OCI-M1 (cell line): ENCODE measurements at places on chromosomes 16 and 17.
A peak's percentile ranks its signal among the peaks of the same experiment; 100 is the strongest.

DNA sequence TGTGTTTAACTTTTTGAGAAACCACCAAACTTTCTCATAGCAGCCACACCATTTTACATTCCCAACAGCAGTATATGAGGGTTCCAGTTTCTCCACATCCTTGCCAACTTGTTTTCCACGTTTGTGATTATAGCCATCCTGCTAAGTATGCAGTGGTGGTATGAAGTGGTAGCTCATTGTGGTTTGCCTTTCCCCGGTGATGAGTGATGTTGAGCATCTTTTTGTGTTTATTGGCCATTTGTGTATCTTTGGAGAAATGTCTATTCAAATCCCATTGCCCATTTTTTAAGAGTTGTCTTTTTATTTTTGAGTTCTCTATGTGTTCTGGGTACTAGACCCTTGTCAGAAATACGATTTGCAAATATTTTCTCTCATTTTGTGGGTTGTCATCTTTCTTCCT is 17.4 kb downstream of the SF3B3 start:
- no peak for DNase-seq

DNA sequence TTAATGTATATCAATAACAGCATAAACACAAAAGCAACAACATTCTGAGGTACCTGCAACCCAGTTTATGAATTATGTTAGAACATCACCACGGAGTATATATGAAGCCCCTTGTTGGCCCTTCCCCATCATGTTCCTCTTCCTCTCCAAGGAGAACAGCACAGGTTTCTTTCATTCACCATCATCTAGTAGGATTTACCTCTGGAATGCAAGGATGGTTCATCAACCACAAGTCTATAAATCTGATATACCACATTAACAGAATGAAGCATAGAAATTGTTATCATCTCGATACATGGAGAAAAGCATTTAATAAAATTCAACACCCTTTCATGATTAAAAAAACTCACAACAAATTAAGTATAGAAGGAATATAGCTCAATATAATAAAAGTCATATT is 6.2 kb upstream of the PRSS54 start:
- DNase-seq, result no peak

DNA sequence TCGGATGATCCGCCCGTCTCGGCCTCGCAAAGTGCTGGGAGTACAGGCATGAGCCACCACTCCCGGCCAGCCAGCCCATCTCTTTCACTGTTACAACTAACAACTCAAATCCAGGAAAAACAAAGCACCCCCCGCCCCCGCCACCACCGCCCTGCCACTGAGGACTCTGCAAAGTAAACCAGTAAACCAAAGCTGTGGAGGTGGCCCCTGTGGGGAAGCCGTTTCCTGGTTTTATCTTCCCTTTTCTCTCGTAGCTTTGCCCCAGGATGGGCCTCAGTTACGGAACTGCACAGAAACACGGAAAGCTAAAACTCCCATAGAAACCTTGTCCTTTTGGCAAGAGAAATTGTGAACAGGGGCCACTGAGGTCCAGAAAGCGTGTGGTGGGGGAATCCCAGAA is 17.5 kb downstream of the CHMP6 start:
- DNase-seq, result no peak

GRCh38 chr16:64151990-64152767 is 969.7 kb downstream of the CDH11 start:
- DNase-seq, result no peak

DNA sequence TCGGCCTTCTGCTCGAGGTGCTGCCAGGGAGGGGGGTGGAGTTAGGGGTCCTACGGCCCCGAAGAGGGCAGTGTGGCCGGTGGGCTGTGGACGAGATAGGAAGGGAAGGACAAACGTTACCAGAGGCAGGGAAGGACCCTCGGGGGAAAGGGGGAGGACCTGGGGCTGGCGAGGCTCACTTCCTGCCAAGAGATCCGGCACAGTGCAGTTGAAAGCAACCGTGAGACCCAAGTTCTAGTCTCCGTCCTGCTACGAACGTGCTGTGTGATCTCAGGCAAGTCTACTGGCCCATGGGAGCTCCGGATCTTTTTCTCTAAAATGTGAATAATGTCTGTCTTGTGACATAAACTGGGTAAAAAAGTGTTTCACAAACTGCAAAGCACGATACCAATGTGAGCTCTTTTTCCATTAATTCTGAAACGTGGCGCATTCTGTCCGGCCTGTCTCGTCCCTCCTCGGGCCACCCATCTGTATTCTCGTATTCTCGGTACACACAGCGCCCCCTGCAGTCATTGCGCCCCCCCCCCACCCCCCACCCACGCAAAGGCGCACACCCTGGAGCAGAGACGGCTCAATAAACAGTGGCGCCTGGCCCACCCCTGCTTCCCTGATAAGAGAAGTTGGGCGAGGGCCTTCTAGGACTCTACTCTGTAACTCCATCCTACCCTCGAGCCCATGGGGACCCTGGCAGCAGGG is 8.8 kb downstream of the CYGB start:
- DNase-seq, result no peak

DNA sequence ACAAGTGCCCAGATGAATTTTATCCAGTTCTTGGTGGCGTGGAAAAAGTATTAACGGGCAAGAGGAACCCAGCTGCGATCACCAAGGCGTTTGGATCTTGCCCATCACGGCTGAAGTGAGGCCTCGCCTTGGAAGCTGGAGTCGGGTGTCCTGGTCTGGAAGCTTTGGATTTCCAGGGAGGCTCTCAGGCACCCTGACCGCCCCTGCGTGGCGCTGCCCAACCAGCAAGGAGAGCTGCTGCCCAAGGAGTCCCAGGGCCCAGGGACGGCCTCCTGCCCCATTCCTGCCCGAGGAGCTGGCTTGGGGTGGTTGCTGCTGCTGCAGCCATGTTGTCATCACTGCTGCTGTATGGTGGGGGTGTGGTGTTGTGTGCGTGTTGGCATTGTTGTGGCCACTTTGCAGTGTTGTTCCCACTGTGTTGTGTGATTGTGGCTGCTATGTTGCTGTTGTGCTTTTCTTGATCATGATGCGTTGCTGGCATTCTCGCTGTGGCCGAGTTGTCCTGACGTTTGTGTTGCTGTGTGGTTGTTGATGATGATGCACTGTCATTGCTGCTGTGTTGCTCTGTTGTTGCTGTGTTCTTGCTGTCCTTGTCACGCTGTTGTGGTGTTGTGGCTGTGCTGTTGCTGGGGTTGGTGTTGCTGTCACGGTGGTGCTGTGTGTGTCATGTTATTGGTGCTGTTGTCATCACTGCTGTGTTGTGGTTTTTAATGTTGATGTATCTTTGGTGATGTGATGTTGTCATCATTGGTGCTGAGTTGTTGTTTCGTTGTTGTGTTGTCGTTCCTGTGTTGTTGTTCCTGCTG is 318.8 kb downstream of the C16orf95 start:
- no peak for DNase-seq

GRCh38 chr16:11510178-11510973 is 76.3 kb downstream of the LITAF start:
- no peak for DNase-seq

DNA sequence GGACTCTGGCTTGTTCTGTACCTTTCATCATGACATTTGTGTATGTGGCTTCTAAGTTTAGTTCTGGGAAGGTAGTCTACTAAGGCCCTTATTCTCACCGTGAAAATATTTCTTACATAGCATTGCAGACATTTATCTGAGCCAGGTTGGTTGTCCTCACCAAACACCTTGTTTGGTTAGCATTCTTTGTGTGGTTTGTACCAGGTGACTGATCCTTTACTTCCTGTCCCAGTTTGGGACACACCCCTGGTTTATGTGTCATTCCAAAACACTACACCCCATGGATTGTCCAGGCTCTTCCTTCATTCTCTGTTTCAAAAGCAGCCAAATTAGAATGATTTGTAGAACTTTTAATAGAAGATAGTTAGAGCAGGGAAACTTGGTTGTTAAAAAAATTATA is 23.2 kb upstream of the DUSP14 start:
- DNase-seq, result no peak

GRCh38 chr17:14352136-14352535 is 51.3 kb downstream of the HS3ST3B1 start:
- peak; percentile 31 for DNase-seq

GRCh38 chr16:48558371-48558841 is 51.6 kb downstream of the N4BP1 start:
- no peak for DNase-seq

- DNase-seq, result peak; percentile 82
Measured at GRCh38 chr16:87391324-87391949, 699 bp upstream of the MAP1LC3B start.

DNA sequence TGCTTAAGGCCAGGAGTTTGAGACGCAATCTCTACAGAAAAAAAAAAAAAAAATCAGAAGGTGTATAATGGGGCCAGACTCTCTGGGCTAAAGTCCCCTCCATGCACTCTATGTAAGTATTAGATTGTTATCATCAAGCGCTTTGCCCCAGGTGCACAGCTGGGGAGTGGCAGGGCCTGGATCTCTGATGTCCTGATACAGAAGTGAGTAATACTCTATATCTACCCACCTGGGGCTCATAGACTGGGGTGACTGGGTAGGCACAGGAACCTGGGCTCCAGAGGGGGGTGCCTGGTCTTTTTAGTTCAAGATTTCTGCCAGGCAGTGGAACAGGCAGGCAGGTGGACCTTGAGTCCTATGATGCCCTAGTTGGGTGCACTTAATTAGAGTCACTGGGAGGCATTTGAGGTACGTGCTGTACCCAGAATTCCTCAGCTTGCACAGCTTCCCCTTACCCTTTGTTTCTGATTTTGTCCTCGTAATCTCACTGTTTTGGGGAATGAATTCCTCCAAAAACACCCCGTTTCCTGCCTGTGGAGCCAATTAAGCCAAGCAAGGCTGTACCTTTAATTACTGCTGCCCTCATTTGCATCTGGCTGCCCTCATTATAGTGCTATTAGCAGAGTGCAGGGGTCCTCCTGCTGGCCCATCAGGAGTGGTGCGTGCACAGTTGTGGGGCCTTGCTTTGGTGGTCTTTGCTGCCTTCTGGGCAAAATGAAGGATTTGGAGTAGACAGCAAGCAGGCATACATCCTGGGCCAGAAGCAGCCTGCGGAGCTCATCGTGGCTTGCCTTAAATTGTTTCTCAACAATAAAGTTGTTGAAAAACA is 239.0 kb downstream of the SNX29 start:
- DNase-seq, result no peak
